ENCODE measurements at places on chromosomes 3 and 15. TPM values are rescaled to one million over a fixed set of nuclear protein-coding genes. Genes with fewer than 3 reads are reported as not detected.

Gene TGM4
- total RNA-seq: not detected

- DNase-seq: no peak
These were observed 130.1 kb upstream of the PRR20G start for GRCh38 chr3:127417709-127418559.

DNA sequence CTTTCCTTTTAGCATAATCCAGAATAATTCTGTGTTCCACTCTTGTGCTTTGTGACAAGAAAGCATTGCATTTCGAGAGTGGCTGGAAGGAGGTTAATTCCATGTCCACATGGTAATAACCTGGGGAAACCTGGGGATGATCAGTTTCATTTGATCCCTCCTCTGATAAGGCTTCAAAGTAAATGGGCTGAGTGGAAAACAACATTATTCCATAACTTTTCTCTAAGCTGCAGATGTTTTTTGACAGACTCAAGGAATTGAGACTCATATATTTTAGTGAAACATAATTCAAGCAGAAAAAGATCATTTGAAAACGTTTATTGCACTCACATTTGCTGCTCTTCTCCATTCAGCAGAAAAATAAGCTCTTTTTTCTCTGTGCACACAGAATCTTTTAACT is 44.6 kb downstream of the ROBO2 start:
- no peak for DNase-seq

DNA sequence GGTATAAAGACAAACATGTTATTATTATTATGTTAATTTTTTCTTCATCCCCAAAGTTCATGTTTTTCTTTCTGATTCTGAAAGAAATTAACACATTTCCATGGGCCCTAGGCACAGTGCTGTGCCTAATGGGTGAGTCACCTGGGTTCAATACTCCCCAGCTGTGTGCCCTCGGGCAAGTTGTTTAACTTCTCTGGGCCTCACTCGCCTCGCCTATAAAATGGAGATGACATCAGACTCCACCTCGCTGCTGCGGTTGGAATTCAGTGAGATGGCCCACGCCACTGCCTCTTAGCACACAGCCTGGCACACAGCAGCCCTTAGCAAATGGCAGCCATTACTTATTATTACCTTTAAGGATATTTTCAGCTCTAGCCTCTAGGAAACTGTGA is 22.6 kb downstream of the DNASE1L3 start:
- no peak for DNase-seq

DNA sequence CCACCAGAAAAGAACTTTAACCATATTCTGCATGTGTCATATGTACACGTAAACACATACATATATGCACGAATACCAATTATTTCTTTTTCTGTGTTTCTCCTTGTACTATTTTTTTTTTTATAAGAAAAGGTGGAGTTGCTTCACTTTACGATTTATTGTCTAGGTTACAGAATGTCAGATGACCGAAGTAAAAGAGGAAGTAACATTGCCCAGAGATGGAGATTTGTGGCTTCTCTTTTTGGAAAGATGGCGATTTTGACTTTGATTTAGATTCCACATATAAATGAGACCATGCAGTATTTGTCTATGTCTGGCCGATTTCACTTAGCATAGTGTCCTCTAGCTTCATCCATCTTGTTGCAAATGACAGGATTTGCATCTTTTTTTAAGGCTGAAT is 293.1 kb downstream of the SV2B start:
- no peak for DNase-seq
